ENCODE measurements at places on chromosomes 4 and X.

- DNase-seq = no peak
Observed at GRCh38 chr4:140315438-140315837, 58.0 kb upstream of the SCOC start.

- no peak for DNase-seq
Observed at GRCh38 chr4:110055158-110055768, 142.6 kb downstream of the EGF start.

GRCh38 chrX:95885074-95885473 is 799.6 kb upstream of the DIAPH2 start:
- DNase-seq = no peak

DNA sequence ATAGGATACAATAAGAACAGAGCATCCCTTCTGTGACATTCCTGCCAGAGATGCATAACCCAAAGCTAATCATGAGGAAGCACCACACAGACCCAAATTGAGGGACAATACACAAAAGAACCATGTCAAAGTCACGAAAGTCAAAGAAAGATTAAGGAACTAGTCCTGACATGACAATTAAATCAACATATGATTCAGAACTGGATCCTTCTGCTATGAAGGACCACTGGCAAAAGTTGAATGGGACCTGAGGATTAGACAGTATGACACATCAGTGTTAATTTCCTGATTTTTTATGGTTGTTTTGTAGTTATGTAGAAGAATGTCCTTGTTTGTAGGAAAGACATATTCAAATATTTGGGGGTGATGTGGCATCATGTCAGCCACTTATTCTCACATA is 13.9 kb downstream of the ACOT9 start:
- DNase-seq = no peak

- no peak for DNase-seq
Observed at GRCh38 chrX:118553042-118553710, 57.6 kb downstream of the DOCK11 start.

- no peak for DNase-seq
Observed at GRCh38 chrX:50117476-50117875, 83.3 kb downstream of the AKAP4 start.

All from activated CD4-positive, alpha-beta T cell treated with anti-CD3 and anti-CD28 coated beads, Interleukin-2, amount 50 U/mL, for 48 hours (primary cell).